CD4-positive, alpha-beta T cell treated with Interleukin-6 at 100 ng/mL for 8 hours (primary cell): ENCODE measurements at places on chromosomes 3 and 15.

DNA sequence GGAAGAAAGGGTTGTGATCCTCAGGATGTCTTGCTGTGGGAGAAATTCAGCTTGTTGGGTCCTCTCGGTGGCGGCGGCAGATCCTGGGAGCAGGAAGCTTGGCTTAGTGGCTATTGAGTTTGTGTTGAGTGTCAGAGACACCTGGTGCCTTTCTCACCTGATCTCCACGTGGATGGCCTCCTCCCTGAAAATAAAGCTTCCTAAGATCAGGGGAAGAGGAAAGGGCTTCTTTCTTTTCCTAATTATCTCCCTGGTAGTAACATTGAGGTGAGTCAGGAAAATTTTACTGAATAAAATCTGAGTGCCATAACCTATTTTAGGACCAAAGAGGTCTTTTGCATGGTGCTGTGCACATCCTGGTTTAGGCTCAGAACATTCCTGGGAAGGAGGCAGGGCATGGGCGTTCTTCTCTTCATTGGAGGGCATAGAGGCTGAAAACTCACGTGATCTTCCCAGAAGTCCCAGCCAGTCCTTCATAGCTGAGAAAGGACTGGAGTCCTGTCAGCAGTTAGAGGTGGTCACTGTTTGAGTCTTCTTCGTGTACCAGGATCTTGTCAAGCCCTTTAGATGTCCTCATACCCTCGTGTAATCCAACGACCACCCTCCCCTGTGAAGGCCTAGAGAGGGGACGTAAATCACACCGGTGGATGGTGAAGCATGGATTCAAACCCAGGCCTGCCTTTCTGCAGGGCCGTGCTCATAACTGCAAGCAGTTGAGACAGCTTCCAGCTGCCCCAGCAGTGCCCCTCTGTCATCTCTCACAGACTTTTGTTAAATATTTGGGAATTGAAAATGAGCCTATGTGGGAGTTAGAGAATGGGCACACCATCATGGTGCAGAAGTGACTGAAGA is 1.1 kb downstream of the CMTM8 start:
- DNase-seq, result no peak

- DNase-seq, result no peak
Observed at GRCh38 chr3:46875560-46875959, 2.0 kb upstream of the PTH1R start.

DNA sequence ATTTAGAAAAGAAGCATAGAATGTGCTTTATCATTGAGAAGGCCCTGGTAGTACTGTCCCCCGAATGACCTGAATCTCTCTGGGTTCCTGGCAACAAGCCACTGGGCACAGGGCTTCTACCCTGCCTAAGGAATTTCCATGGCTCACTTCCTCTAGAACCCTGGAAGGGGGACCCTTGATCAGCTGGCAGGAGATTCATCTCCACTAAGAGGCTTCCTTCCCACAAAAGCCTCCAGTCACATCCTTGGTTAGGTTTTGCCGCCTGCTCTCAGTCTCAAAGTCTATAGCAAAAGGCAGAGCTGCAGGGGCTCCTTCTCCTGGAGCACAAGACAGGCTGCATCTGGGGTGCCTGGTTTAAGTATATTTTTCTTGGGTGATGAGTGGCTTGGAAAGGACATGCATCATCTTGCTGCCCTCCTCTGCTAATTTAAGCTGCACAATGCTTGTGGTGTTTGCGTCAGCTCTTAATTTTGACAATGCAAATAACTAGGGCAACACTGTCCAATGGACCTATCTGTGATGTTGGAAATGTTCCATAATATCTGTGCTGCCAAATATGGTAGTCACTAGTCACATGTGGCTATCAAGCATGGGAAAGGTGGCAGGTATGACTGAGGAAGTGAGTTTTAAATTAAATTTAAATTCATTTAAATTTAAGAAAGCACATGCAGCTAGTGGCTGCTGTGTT is 33.4 kb upstream of the RARRES1 start:
- no peak for DNase-seq

- no peak for DNase-seq
Observed at GRCh38 chr3:156693166-156693565, 18.8 kb downstream of the TIPARP start.

- DNase-seq, result no peak
Observed at GRCh38 chr3:61141697-61142096, 109.6 kb downstream of the FHIT start.

GRCh38 chr15:29890336-29891095 is 68.2 kb upstream of the TJP1 start:
- DNase-seq, result no peak

GRCh38 chr15:72935521-72935920 is 116.7 kb upstream of the NEO1 start:
- no peak for DNase-seq

DNA sequence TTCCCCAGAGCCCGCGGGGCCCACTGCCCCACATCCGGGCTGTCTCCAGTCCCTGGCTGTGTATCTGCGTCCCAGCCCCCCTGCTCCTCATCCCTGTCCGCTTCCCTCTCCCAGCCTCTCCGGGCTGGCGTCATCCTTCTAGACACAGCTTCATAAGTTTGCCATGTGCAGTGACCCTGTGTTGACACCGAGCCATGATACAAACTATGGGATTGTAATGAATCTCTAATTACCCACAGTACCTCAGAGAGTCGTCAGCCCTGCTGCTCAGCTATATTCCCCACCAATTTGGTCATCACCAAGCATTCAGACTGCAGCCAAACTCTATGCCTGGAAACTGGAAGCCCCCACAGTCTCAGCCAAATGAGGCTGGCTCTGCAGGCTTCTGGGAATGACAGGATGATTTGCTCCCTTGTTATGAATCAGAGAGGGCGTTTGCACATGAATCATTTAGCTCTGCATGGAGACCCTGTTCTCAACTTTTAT is 466.1 kb upstream of the ATP11B start:
- no peak for DNase-seq

- no peak for DNase-seq
Observed at GRCh38 chr3:57856675-57857074, 100.6 kb downstream of the SLMAP start.

DNA sequence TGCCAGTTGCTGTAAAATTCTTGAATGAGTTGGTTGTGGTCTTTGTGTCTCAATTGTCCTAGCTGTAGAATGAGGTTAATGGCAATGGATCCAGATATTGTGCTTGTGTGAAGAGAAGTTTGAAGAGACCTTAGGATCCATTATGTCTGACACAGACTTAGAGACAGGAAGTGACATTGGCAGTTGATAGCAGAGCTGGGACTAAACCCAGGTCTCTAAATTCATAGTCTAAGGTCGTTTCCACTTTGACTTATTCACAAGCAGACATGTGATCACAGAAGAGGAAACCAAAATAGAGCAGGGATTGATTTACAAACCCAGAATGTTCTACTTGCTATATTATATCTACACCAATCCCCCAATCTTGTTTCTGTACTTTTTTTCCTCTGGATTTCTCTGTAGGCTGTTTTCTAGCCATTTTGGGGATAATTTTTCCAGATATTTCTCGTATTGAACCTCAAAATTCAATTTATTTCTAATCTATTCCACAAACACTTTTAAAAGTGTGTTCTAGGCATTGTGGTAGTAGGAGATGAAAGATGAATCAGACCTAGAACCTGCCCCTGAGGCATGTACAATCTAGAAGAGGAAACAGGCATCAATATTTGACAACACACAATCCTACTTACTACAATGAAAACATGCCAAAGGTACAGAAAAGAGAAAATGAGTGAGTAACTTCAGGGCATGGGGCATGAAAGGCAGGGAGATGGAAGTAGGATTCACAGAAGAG is 123.3 kb downstream of the NFKBIZ start:
- no peak for DNase-seq

- DNase-seq, result peak; percentile 4
Observed at GRCh38 chr3:185537369-185537970, 14.9 kb downstream of the LIPH start.

GRCh38 chr3:107985496-107985895 is 105.3 kb downstream of the CD47 start:
- peak; percentile 34 for DNase-seq

DNA sequence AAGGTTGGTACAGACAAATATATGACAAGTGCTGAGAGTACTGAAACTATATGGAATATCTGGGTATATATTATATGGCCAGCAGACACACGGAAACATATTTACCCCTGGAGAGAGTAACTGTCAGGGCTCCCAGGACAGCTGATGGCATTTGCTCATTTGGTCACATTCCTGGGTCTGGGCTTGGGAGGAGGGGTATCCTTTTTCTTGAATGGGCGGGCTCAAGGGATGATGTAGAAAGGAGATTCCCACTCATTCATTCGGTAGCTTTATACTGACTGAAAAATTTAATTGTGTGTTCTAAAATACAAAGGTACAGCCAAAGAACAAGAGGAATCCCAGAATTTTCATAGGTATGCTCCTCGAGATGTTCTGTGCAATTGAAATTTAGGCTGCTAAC is 131.0 kb downstream of the KCNAB1 start:
- no peak for DNase-seq

DNA sequence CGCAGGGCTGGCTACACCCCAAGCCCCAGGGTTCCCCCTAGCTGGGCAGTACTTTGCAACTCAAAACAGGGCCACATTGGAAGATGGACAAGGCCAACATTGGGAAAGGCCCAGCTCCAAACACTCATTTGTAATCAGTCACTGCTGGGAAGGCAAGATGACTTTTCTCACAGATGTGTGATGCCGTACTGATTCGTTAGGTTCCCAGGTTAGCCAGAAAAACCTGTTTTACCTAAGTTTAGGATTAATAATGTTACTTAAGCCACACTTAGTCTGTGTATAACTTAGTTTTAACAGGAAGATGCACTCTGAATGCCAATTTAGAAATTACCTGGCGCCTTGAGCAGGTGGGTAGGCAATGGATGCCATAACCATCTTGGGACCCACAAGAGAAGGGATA is 71.0 kb downstream of the ITGB5 start:
- DNase-seq, result no peak

DNA sequence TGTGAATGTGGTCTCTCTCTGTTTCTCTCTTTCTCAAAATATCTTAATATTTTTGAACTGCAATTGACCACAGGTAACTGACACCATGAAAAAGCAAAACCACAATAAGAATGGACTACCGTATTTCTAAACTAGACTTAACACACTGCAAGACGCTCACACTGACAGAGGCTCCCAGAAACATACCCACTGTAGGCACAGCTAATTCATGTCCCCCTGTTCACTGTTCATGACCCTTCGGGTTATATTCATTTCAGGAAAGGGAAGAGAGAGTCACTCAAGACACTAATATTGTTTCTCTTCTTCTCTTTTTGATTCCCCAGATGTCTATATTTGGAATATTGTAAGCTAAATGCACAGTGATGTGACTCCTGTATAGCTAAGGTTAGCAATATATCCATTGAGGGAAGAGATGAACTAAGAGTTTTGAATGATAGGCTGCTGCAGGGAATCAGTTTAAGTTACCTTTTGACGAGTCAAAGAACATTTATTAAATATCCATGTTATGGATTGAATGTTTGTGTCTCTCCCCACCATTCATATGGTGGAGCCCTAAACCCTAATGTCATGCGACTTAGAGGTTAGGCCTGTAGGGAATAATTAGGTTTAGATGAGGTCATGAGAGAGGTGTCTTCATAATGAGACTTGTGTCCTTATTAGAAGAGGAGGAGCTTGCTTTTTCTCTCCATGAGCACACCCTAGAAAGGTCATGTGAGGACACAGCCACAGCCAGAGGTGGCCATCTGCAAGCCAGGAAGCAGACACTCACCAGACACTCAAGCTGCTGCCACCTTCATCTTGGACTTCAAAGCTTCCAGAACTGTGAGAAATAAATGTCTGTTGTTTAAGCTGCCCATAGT is 216.6 kb upstream of the GRM7 start:
- no peak for DNase-seq

DNA sequence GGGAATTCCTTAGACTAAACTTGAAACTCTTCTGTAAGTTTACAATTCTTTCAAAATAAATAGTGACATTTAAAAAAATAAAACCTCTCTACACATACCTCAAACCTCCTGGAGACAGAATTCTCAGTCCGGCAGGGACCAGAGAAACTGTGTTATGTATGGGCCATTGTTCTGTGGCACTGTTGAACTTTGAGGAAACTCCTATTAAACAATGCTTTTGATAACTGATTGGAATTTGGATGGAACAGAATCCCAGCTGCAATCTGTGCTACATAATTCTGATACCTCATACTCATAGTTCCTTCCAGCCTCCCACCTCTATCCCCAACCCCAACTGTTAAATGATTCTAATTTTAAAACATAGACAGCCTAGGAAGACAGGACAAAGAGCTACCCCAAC is 85.0 kb downstream of the TM4SF4 start:
- no peak for DNase-seq

DNA sequence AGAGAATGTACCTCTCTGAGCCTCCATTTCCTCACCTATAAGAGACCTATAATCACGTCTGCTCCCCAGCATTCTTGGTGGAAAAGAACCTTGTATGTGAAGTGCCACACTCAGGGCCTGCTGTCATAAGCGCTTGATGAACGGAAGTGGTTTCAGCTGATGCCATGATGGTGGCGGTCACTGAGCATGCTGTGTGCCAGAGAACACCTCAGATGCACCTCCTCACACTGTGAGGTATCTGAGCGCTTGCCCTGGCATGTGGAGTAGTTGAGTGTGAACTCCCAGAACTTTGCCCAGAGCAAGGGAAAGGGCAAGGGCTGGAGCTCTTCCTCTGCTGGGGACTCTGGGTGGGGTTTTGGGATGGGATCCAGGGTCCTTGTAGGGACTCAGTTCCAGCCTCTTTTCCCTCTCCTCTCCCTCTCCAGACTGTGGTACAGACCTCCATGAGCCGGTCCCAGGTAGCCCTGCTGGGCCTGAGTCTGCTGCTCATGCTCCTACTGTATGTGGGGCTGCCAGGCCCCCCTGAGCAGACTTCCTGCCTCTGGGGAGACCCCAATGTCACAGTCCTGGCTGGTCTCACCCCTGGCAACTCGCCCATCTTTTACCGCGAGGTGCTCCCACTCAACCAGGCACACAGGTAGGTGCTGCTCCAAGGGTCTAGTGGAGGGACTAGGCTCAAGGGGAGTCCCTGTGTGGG is 2.7 kb downstream of the ABHD14A start:
- peak; percentile 51 for DNase-seq

DNA sequence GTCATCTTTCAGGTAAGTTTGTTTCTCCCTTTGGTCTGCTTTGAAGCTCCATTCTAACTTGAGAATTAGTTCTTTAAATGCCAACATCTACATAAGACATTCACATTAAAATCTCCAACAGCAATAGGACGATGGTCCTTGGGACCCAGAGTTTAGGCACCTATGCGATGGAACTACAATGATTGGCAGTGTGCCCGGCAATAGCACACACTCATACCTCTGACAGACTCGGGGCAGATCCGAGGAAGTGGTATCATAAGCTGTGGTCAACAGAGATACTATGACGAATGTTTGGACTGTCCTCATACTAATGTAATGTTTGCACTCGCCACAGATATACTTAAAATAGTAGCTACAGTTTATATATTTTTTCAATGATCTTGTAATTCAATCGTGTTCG is 34.2 kb upstream of the NR2F2 start:
- no peak for DNase-seq

- DNase-seq, result no peak
Observed at GRCh38 chr15:32959077-32959476, 235.4 kb downstream of the FMN1 start.

DNA sequence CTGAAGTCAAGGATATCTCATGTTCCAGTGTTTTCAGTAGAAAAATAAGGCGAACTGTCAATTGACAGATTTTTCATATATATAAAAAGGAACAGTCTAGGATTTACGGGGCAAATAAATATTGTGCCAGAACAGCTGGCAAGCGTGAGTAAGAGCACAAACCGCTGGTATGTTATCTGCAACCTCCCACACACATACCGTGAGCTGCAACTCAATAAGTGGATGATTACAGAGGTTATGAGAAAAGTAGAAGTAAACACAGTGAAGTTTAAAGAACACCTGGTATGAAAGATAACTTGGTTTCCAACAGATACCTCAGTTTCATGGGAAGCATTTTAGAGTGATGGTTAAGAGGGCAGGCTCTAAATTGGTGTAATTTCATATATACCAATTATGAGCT is 733.4 kb downstream of the TUSC7 start:
- DNase-seq, result no peak
